ENCODE measurements at places on chromosomes 13 and 19.

DNA sequence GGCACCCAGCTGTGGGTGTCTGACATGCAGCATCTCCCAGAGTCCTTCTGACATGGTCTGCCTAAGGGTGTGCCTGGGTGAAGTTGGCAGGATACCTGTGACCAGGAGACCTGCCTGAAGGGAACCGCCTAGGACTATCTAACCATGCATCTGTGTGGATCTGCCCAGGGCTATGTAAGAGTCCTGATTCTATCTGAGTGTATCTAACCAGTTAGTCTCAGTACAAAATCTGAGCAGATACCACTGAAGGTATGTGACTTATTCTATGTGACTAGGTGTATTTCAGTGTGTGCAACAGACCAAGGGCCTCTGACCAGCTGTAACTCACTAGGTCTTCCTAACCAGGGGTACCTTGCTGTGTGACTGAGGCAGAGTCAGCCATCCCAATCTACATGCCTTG, 28.2 kb upstream of the FBL start:
- no peak for DNase-seq

- no peak for DNase-seq
These were observed 36.6 kb downstream of the USP12 start for GRCh38 chr13:27135023-27135422.

DNA sequence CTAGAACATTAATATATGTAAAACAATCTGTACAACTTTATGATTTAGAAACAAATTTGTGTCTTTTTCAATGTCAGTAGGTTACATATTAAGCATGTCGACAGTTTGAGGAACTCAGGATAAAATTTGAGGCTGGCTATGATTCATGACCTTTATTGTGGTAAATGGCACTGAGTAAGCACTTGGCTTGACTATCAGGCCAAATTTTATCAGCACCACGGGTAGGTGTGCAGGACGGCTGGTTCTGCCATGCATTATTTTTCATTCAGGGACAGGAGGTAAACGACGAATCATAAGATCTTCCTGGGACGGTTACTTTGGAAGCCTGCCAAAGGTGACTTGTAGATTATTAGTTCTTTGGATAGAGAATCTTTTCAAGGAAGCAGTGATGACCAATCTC, 19.9 kb upstream of the CYP4F8 start:
- no peak for DNase-seq

DNA sequence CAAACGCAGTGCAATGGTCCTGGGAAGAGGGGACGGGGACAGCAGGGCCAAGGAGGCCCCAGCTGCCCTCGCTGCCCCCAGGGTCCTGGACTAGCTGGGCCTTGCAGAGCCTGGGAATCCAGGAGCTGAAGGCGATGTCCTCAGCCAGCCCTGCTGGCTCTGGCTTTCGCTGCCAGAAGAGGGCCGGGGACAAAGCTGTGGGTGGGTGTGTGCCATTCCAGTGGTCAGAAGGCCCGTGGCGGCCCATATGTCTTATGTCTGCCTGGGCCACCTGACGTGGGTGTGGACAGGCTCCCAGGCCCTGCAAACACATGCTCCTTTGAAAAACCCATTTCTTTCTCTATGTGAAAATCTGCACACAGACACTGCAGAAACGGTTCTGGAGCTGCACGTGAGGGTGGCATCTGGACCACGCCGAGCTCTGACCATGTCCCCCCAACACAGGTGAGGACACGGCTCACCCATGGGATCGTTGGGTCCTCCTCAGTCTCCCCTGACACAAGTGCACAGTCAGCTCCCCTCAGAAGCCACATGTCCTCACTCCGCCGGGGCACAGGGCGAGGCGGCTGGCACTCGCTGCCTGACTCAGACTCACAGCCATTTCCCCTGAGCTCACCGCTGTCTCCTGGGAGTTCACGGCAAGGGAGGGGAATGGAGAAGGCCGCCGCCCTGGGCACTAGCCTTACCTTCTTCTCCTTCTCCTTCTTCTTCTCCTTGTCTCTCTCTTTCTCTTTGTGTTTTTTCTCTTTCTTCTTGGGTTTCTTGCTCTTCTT, 16.9 kb downstream of the IZUMO4 start:
- DNase-seq = no peak

- no peak for DNase-seq
These were observed 11.4 kb upstream of the SHC2 start for GRCh38 chr19:472005-472858.

DNA sequence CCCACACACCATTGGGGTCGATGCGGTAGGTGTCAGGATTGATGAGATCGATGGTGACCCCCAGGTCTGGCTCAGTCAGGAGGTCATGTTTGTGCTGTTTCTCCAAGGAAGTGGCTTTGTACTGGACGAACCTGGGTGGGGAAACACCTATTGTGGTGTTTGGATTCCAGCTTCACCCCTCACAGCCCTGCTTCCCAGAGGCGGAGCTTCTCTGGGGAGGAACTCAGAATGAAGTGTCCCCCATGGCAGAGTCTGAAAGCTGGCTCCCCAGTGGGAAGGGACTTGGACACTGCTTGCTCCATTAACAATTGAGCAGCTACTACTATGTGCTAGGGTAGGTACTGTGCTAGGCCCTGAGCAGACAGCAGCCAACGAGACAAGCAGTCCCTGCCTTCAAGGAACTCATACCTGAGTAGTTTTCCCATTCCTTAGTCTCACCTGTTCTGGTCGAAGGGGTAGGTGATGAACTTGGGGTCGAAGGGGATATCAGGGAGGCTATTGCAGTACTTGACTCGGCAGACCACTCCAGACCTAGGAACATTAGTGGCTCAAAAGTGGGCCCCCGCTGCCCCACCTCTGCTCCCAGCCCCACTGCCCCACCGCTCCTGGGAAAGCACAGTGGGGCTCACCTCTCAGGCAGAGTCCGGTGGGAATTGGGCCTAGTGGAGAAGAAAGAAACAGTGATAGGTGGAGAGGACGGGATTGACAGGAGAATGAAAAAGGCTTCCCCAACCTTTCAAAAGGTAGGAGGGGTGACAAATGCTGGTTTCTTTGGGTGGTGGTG, 1.1 kb downstream of the PAF1 start:
- no peak for DNase-seq

DNA sequence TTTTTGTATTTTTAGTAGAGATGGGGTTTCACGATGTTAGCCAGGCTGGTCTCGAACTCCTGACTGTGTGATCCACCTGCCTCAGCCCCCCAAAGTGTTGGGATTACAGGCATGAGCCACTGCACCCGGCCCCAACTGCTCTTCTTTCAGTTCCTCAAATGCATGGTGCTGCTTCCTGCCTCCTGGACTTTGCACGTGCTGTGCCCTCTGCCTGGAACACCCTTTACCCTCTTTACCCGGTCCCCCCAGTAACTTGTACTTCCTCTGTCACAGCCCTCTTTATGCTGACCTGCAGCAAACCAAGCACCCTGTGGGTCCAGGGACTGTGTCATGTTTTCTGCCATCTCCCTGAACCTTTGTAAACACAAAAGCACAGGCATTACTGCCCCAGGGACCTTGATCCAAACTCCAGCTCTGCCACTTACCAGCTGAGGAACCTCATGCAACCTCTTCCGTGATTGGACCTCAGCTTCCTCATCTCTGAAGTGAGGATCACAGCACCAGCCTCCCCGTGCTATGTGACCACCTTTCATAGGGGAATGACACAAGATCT, 3.8 kb downstream of the BLVRB start:
- no peak for DNase-seq

- DNase-seq = no peak
These were observed 711 bp downstream of the FUT2 start for GRCh38 chr19:48696353-48697010.

DNA sequence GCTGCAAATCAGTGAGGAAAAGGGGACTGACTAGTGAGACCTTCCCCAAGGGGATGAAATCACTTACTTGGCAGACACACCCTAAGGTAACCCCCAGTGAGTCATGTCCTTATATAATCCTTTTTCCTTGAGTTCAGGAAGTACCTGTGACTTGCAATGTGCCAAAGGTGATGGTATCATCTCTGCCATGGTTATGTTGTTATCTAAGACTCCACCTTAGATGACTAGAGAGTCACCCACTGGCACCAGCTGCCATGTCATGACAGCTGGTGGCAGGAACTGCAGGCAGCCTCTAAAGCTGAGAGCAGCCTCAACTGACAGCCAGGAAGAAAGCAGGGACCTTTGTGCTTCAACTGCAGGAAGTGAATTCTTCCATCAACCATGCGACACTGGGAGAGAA, 12.5 kb downstream of the PBX4 start:
- no peak for DNase-seq

- DNase-seq = no peak
These were observed 99.3 kb downstream of the DOCK9 start for GRCh38 chr13:98878486-98879126.

DNA sequence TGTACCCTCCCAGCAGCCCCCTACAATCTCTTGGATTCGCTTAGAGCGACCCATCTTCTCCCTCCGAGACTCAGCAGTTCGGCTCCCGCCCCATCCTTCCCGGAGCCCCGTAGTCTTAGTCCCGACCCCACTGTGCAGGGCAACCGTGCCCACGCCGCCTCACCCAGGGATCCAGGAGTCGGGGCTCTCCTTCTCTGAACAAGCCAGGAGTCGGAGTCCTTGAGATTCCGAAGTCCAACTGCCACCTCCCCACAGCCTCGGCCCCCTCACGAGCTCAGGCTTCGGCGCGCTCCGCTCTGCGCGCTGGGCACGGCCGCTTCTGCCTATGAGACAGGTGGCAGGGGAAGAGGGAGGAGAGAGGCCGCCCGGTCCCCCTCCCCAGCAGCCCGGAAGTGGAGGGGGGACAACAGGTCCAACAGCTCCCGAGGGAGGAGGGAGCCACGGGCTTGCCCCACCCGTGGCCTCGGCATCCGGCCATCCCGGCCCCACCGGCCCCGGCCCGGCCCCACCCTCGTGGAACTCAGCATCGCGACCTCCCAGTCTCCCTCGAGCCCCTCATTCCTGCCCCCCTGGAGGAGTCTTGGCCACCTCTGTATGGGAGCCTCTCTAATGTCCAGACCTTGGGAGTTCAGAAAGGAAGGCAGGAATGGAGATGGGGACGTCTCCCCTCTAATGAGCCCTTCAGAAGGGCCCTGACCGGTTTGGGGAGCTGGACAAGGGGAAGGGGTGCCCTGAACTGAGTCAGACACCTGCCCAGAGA, at the start of gene PHLDB3:
TSS of gene PHLDB3 (minus strand) at position 321 of the 760 bp plus-strand sequence. CDS start 628 bp downstream, outside the sequence.
- no peak for DNase-seq

GRCh38 chr13:73293913-73294523, 235.2 kb downstream of the KLF5 start:
- no peak for DNase-seq

DNA sequence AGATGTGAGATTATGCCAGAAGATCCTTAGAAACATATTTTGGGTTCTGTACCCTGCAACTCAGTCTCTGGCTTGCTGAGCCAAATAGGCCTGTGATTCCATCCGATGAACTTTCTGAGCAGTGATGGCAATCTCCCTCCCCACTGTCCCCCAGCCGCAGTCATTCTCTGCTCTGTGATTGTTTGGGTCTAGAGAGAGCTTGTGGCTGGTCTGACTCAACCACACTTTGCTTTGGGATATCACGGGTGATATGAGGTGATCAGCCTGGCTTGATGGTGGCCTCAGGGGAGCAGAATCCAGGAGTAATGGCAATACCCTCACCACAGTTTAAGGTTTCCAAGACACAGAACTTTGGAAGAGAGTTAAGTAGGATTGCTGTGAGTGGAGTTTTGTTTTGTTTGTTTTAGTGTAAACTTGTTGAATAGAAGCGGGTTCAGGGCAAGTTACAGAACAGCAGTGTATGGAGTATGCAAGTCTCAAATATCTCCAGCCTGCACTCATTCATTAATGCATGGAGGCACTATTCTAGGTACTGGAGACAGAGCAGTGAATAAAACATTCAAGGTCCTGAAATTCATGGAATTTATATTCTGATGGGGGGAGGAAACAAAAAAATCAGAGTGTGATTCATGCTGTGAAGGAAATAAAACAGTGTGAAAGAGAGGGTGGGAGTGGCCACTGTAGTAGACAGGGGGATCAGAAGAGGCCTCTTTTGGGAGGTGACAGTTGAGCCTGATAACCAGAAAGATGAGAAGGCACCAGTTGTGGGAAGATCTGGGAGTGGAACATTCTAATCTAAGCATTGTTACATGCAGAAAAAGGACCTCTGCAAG, 5.3 kb downstream of the SAMD4B start:
- DNase-seq = no peak

DNA sequence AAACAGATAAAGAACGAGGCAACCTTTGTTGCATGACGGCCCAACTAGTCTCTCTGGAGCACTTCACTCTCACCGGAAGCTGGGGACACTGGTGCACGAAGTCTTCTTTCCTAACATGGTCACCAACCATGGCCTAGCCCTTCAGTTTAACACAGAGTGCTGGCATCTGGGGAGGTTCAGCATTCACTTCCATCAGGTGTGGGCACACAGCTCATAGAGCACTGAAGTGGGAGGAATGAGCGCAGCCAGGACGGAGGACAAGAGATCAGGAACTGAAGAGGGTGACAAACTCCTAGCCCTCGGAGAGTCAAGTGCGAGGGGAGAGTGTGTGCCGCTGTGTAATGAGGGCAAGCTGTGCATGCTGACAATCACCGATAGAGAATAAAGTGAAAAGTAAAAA, 92.4 kb downstream of the CDADC1 start:
- DNase-seq = no peak

GRCh38 chr13:23739596-23739995, 149.6 kb downstream of the MIPEP start:
- no peak for DNase-seq

GRCh38 chr19:56294549-56294948, 20.1 kb downstream of the ZSCAN5A start:
- DNase-seq = no peak

- no peak for DNase-seq
These were observed 50.7 kb downstream of the KLF2 start for GRCh38 chr19:16375157-16375935.

GRCh38 chr13:110875241-110875640, 39.6 kb downstream of the ANKRD10 start:
- no peak for DNase-seq

DNA sequence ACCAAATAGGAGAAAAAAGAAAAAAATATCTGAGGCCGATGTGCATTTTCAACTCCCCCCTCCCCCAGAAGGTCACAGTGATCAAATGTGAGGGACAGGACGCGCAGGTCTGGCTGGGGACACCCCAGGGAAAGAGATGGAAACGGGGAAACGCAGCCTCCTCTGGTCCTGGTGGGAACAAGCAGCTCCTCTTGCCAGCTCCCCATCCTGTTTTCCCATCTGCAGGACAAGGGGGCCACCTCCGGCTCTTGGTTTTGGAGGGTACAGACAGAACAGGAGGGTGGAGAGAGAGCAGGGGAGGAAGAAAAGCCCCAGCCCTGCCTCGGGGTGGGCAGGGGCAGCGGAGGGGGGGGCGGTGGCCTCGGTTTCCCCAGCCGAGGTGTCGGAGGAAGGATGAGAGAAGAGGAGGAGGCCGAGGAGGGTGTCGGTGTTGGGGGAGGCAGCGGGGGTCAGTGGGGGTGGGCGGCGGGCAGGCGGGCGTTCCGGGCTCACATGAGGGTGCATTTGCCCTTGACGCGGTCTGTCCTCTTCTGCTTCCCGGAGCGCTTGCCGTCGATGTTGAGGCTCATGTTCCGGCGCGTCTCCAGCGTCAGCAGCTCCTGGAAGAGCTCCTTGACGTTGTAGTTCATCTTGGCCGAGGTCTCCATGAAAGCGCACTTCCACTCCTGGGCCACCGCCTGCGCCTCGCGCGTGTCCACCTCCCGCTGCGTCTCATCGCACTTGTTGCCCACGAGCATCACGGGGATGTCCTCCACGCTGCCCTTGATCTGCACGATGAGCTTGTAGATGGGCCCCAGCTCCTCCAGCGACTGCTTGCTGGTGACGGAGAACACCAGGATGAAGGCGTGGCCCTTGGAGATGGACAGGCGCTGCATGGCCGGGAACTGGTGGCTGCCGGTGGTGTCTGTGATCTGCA, 4.2 kb downstream of the DIRAS1 start:
- DNase-seq = no peak

- no peak for DNase-seq
These were observed 14.7 kb downstream of the ZNF441 start for GRCh38 chr19:11781295-11782057.
